ENCODE measurements at places on chromosomes 3 and 15. TPM values are rescaled to one million over a fixed set of nuclear protein-coding genes. Genes with fewer than 3 reads are reported as not detected.

DNA sequence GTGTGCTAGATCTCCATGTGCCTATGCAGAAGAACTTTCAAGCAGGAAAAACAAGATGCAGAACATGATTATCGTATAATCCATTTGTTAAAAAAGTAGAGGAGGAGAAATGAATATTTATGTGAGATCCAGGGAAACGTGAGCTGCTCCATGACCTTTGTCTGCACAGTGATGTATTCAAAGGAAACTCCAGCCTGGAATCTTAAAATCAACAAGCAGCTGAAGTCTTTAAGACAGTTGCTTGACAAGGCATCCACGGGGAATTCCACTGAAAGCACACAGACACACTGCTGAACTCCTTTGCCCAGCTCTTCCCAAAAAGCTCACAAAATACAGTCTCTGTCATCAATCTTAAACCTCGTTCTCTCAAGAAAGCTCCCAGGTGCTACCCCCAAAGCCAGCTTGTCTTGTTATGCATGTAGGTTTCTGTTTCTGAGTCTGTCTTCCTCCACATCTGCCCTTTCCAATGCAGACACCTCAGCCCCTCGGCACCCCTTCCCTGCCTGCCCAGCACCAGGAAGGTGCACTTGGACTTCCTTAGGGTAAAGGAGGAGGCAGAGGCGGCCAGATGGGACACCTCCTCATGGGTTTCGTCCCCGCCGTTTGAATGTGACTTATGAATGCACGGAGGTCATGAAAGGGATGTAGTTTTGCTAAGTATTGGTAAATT, 28.7 kb downstream of the LRRK1 start:
- DNase-seq, result no peak

DNA sequence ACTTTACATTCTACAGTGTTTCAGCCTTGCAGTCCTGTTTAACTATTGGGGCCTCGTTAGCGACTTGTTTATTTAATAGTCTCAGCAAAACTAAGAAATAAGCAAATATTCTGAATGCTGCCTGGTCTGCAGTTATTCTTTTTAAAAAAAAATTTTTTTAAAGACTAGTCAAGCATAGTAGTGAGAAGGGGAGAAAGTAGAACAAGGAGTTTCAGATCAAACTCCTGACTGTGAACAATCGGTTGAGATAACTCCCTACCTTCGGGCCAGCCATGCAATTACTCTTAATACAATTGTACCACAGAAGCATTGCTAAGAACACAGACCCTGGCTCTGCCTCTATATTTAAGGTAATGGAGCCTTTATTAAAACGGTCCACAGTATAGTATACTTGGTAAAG, 5.8 kb upstream of the DUT start:
- no peak for DNase-seq

DNA sequence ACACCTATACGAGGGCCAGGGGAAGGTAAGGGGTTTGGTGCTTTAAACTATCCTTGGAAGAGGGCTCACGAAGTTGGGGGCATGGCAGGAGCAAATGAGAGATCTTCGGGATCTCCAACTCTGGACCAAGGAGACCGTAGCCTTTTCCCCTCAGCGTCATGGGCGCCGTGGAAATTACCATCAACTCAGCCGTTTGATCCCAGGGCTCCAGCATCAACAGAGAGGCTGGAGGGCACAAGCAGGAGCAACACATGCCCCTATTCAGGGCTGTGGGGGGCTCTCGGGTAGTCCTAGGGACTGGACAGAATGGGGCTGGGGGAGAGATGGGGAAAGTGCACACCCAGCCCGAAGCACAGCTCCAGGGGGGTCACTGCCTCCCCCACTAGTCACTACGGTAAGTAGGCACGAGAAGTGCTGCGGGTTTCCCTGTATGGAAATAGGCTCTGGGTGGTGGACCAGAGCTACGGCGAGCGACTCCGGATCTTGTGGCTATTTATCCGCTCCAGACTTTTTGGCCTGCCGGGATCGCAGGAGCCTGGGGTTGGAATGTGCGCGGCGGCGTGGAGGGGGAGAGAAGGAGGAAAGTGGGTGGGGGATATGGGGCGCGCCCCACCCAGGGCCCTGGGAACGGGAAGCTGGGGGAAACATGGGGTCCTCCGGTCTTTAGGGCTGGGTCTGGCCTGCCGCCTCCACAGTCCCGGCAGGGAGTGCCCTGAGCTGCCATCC, 539 bp upstream of the LAMB2 start:
- DNase-seq, result peak; percentile 91

GRCh38 chr3:167969548-167969947, 126.2 kb downstream of the GOLIM4 start:
- DNase-seq, result no peak

DNA sequence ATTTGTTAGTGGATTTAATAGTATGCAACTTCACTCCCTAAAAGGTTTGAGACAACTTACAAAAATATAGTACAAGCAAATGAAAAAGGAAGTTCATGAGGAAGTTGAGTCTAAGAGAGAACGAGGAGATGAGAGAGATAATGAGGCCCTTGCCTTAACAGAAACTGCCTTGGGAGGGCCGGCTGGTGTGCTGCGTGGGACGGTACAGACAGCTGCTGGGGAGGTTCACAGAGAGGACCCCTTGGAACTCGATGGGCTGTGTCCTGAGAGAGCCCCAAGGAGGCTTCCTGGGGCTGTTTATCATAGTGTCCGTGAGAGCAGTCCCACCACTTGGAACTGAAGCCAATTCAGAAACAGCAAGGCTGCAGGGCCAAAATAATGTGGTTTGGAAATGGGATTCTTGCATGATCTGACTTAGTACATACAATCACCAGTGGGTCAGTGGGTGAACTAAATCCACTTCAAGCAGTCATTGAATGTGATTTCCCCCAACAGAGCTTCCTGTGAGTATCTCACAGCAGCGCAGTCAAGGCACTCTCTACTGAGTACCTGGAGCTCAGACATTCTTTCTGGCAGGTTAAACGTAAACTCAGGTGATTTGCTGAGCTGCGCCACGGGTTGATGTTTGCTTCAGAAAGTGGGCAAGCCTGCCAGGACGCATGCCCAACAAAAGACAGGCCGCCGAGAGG, 90.8 kb downstream of the CRTC3 start:
- DNase-seq, result no peak

TP53BP1 gene
- 44.9 TPM for polyA plus RNA-seq

GRCh38 chr3:142003291-142003690, 126.8 kb downstream of the ATP1B3 start:
- no peak for DNase-seq

GRCh38 chr3:143693506-143693905, 154.8 kb downstream of the SLC9A9 start:
- no peak for DNase-seq

DNA sequence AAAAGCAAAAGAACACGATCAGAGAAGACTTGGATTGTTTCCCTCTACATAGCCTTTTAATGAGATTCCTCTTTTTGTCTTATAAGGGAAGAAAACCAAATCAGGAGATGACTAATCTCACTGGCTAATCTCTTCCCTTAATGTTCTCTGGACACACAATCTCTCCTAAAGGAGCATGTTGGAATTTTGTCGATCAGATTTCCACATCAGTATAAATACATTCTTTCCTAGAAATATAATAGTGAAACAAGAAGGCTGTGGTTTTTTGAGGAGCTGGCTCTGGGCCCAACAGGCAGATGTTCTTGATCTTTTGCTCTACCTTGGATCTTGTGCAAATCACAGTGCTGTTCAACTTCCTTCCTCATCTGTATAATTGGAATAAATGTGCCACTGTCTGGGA, 94.0 kb downstream of the GTPBP8 start:
- DNase-seq, result peak; percentile 77

Data from muscle of arm (tissue), 14 donors.